ENCODE measurements at places on chromosomes 4 and X.
A peak's percentile ranks its signal among the peaks of the same experiment; 100 is the strongest.

DNA sequence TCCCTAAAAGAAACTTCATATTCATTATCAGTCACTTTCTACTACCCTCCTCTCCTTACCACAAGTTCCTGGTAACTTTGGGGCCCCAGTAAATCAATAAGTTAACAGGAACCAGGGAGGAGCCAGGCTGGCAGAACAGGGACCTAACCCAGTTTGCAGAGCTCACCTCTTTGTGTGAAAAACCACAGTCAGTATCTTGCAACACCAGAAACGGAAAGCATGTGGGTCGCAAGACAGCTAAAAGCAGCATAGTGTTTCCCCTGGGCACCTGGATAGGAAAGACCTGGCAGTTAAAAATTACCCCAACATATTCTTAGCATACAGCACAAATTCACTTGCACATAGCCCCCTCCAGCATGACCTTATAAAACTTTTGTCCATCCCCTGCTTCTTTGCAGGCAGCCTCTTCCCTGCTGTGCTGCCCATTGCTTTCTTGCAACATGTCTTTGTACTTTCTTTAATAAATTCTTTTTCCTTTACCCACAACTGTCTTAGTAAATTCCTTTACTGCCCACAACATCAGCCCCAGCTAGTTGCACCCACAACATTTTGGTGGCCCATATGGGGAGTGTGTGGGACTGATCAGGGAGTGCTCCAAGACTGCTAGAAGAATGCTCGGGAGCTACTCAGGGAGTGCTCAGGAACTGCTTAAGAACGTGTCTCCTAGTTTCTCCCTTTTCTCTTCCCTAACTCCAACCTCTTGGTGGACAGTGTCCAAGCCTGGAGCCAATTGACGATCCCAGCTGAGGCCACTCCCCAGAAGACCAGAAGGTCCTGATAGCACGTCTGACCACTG is 83.4 kb downstream of the MSN start:
- H3K36me3 ChIP-seq: no peaks in the 10 kb centered on the region
- peaks cover 17% of the 10 kb centered on the region for H3K27me3 ChIP-seq
- no peak overlapping the region for H3K4me3 ChIP-seq
- no peaks in the 10 kb centered on the region for H3K4me1 ChIP-seq
- DNase-seq: no peak
- H3K27ac ChIP-seq: no peak overlapping the region

DNA sequence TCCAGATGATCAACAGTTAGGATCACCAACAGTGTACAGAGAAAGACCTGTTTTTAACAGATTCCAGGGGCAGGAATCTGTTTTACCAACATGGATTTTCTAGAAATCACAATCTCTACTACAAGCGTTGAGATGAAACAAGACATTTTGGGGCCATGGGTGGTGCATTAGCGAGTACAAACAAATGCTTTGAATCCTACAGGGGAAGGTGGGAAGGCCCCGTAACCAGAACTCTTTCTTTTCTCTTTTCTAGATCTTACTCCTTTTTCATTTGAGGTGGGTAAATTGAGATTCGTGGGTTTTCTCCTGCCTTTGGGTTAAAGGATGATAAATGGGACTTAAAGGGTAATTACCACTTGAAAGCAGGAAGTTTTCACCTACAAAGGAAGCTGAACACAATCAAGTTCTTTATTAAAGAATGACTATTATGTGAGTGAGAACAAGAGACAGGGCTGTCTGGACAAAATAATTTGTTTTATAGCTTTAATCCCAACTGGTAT is 189.9 kb upstream of the ANXA3 start:
- no peak overlapping the region for H3K27ac ChIP-seq
- no peaks in the 10 kb centered on the region for H3K4me1 ChIP-seq
- H3K27me3 ChIP-seq: no peaks in the 10 kb centered on the region
- H3K4me3 ChIP-seq: no peak overlapping the region
- no peaks in the 10 kb centered on the region for H3K36me3 ChIP-seq
- no peak for DNase-seq

DNA sequence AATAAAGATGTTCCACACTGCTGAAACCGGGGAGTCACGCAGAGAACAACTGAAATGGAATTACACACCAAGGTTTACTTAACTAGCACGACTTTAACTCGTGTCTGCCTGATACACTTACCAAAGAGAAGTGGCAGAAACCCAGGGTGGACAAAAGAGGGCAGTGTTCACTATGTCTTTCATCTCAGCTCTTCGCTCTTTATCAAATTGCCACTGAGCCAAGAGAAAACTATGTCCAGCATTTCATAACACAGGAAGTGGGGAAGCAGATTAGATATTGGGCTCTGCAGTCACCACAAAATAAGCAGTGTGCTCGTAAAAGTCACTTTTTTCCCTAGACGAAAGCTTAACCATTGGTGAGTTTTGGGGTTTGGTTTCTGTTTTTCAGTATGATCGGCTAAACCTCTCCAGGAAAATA is 155.7 kb downstream of the CHIC2 start:
- no peak overlapping the region for H3K4me3 ChIP-seq
- DNase-seq: peak; percentile 64
- no peaks in the 10 kb centered on the region for H3K36me3 ChIP-seq
- peaks cover 13% of the 10 kb centered on the region for H3K4me1 ChIP-seq
- H3K27ac ChIP-seq: peak overlapping the region; percentile 36

GRCh38 chr4:120049732-120050494 is 16.7 kb downstream of the MAD2L1 start:
- no peaks in the 10 kb centered on the region for H3K36me3 ChIP-seq
- peak; percentile 83 for DNase-seq
- H3K27ac ChIP-seq: no peak overlapping the region
- no peak overlapping the region for H3K4me3 ChIP-seq
- no peaks in the 10 kb centered on the region for H3K27me3 ChIP-seq

DNA sequence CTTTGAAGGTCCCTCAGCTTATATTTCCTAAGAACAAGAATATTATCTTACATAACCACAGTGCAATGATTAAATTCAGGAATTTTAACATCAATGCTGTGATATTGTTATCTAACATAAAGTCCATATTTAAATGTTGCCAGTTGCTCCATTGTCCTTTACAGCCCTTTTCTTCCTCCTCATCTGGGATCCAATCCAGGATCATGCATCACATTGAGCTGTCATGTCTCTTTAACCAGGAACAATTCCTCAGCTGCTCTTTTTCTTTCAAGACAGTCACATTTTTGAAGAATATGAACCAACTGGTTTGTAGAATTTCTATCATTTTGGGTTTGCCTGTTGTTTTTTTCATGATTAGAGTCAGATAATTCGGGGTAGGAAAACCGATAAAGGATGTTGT is 12.0 kb downstream of the TMSB4X start:
- H3K4me1 ChIP-seq: peaks cover 7% of the 10 kb centered on the region
- no peak for DNase-seq
- H3K27ac ChIP-seq: no peak overlapping the region
- no peaks in the 10 kb centered on the region for H3K36me3 ChIP-seq
- no peaks in the 10 kb centered on the region for H3K27me3 ChIP-seq
- no peak overlapping the region for H3K4me3 ChIP-seq

DNA sequence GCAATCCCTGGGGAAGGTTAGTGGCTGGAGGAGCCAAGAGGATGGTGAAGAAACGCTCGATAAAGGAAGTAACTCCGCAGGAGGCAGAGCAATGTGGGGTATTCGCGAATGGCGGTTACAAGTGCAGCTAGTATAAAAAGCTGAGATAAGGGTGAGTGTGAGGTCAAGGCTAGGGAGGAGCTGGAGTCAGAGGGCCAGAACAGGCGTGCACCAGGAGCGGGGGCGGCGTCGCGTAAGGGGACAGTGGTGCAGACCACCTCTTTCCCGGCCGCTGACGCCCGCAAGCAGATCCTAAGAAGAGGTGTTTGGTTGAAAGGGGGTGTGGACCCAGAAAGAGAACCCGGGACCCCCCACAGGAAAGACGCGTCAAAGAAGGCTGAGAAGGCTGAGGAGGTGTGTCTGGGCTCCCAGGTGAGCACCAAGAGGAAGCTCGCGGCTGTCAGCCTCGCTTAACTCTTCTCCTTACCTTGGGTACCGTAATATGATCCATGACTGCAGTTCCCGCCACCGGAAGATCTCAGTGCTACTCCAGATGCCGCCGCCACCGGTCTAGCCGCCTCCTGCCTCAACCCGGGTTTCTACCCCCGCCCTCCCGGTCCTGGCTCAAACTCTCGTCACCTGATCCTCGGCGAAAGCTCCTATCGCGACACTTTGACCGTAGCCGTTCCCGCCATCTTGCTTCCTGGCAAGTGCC is at the start of gene MTMR8:
TSS of gene MTMR8 (minus strand) at position 579 of the 694 bp plus-strand sequence. CDS start at position 490, 89 bp downstream.
- DNase-seq: peak; percentile 88
- peak within 1 kb of the TSS; percentile 60 for H3K4me3 ChIP-seq
- H3K27ac ChIP-seq: no peak within 1 kb of the TSS
- no peaks in the 10 kb centered on the region for H3K36me3 ChIP-seq

DNA sequence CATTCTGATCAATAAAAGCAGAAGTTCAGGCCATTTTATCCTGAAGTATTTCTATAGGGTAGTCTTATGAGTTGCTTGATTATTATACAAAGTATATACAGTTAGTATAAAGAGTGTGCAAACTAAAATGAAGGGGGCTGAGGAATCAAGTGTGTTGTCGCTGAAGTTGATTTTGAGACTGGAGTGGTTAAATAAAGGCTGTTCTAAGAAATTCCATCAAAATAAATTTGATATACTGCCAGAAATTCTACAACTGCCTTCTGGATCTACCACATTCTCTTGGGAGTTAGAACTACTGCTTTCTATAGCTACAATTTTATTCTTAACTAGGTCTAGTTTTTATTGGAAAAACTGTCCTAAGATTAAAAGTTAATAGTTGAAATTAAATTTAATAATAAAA is 12.4 kb downstream of the EDNRA start:
- DNase-seq: no peak
- H3K27me3 ChIP-seq: no peaks in the 10 kb centered on the region
- no peaks in the 10 kb centered on the region for H3K36me3 ChIP-seq
- no peak overlapping the region for H3K27ac ChIP-seq
- no peaks in the 10 kb centered on the region for H3K4me1 ChIP-seq

GRCh38 chr4:124745985-124746801 is 33.7 kb upstream of the ANKRD50 start:
- peak overlapping the region; percentile 18 for H3K27ac ChIP-seq
- DNase-seq: no peak
- no peak overlapping the region for H3K4me3 ChIP-seq
- no peaks in the 10 kb centered on the region for H3K27me3 ChIP-seq
- no peaks in the 10 kb centered on the region for H3K36me3 ChIP-seq
- no peaks in the 10 kb centered on the region for H3K4me1 ChIP-seq

DNA sequence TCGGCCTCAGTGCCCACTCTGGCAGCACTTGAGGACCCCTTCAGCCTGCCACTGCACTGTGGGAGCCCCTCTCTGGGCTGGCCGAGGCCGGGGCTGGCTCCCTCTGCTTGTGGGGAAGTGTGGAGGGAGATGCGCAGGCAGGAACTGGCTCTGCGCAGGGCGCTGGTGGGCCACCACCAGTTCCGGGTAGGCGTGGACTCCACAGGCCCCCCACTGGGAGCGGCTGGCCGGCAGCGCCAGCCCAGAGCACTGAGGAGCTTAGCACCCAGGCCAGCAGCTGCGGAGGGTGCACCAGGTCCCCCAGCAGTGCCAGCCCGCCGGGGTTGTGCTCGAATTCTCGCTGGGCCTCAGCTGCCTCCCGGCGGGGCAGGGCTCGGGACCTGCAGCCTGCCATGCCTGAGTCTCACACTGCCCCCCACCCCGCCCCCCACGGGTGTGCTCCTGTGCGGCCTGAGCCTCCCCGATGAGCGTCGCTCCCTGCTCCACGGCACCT is 216.9 kb upstream of the TACR3 start:
- no peak overlapping the region for H3K27ac ChIP-seq
- no peak overlapping the region for H3K4me3 ChIP-seq
- H3K4me1 ChIP-seq: no peaks in the 10 kb centered on the region
- H3K27me3 ChIP-seq: no peaks in the 10 kb centered on the region

GRCh38 chr4:68850293-68850692 is 34.5 kb downstream of the UGT2B10 start:
- no peak overlapping the region for H3K27ac ChIP-seq
- H3K36me3 ChIP-seq: no peaks in the 10 kb centered on the region
- H3K4me3 ChIP-seq: no peak overlapping the region
- H3K27me3 ChIP-seq: no peaks in the 10 kb centered on the region
- H3K4me1 ChIP-seq: no peaks in the 10 kb centered on the region

GRCh38 chrX:40467454-40467853 is 113.3 kb upstream of the ATP6AP2 start:
- H3K27ac ChIP-seq: no peak overlapping the region
- no peaks in the 10 kb centered on the region for H3K36me3 ChIP-seq
- H3K4me3 ChIP-seq: no peak overlapping the region

GRCh38 chr4:144557404-144557803 is 88.6 kb upstream of the HHIP start:
- H3K27ac ChIP-seq: no peak overlapping the region
- no peak for DNase-seq
- no peaks in the 10 kb centered on the region for H3K4me1 ChIP-seq

- H3K36me3 ChIP-seq: no peaks in the 10 kb centered on the region
- H3K27ac ChIP-seq: no peak overlapping the region
- no peak overlapping the region for H3K4me3 ChIP-seq
- no peaks in the 10 kb centered on the region for H3K4me1 ChIP-seq
- DNase-seq: peak; percentile 1
Observed at GRCh38 chrX:21479695-21480270, 105.6 kb downstream of the CNKSR2 start.

GRCh38 chrX:72262077-72262476 is 15.0 kb downstream of the RPS4X start:
- no peak overlapping the region for H3K27ac ChIP-seq
- H3K4me3 ChIP-seq: no peak overlapping the region
- H3K4me1 ChIP-seq: no peaks in the 10 kb centered on the region
- no peak for DNase-seq

GRCh38 chrX:12814420-12814819 is 23.2 kb downstream of the PRPS2 start:
- DNase-seq: peak; percentile 29
- no peaks in the 10 kb centered on the region for H3K4me1 ChIP-seq
- H3K4me3 ChIP-seq: no peak overlapping the region
- no peak overlapping the region for H3K27ac ChIP-seq

- H3K27me3 ChIP-seq: no peaks in the 10 kb centered on the region
- H3K4me1 ChIP-seq: peaks cover 70% of the 10 kb centered on the region
- H3K4me3 ChIP-seq: peak overlapping the region; percentile 95
- peak overlapping the region; percentile 98 for H3K27ac ChIP-seq
Observed at GRCh38 chr4:16225167-16225862, 956 bp downstream of the TAPT1 start.

DNA sequence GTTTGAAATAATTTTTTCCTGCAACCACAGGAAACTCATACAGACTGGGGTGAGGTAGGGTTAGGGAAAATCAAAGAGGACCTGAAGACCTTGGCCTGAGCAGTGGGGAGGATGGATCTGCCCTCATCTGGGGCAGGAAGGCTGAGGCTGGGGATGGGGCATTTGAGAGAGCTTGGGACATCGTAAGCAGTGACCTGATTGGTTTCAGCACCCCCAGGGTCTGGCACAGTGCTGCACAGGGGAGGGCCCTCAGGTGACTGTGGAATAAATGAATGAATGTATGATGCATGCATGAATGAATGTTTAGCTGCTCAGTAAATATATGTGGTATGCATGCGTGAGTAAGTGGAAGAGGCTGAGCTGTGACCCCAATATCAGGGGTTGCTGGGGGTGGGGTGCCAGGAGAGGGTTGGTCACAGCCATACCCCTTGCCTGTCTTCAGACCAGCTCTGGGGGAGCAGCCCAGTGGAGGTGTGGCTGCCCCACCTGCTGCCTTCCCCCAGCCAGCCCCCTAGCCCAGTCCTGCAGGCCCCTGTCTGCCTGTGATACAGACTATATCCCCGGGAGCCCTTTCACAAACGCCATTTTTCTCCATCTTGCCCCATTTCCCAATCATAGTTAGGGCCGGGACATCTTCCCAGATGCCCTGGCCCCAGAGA is 11.0 kb upstream of the TNIP2 start:
- no peak overlapping the region for H3K4me3 ChIP-seq
- H3K36me3 ChIP-seq: no peaks in the 10 kb centered on the region
- H3K27me3 ChIP-seq: no peaks in the 10 kb centered on the region
- DNase-seq: no peak
